ENCODE measurements at places on chromosomes 4 and X. TPM values are rescaled to one million over a fixed set of nuclear protein-coding genes. Genes with fewer than 3 reads are reported as not detected.

DACH2 gene
- 0.09 TPM for polyA plus RNA-seq

KDR gene
- 4.4 TPM for polyA plus RNA-seq

GNRHR gene
- polyA plus RNA-seq: not detected

ASB9 gene
- 3.3 TPM for polyA plus RNA-seq

RAB40A gene
- 0.48 TPM for polyA plus RNA-seq

CHST7 gene
- 2.6 TPM for polyA plus RNA-seq

PPARGC1A gene
- polyA plus RNA-seq: 3.1 TPM

CXCL6 gene
- 10.3 TPM for polyA plus RNA-seq

STK26 gene
- polyA plus RNA-seq: 48.1 TPM

DNA sequence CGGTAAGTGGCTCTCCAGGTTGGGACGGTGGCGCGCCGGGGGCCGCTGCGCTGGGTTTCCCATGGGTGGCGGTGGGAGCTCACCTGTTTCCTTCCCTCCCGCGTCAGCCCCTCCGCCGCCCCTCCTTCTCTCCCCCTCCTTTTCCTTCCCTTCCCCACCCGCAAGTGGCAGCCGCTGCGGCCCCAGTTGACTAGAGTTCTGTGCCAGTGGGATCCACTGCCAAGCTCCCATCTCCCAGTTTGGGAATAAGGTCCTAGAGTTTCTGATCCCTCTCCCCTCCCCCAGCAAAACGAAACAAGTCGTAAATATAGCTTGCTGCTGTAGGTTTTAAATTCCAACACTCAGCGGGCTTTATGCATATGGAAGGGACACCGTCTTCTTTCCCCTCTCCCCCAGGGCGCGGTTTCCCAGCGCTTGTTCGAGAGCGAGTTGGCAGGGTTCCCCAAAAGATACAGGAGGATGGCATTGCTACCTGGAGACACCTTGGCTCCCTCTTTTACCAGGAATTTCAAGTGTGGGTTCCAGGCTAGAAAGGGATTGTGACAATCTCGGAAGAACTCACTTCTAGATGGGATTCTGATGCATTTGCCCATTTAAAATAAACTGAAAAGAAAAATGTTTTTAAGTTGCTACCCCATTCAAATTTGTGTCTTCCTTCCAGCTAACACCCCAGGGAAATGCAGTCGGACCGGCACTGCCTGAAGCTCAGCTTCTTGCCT is 1.2 kb downstream of the TLL1 start:
- no peak for DNase-seq

- DNase-seq: no peak
Observed at GRCh38 chr4:184514121-184514988, 40.0 kb upstream of the IRF2 start.

DNA sequence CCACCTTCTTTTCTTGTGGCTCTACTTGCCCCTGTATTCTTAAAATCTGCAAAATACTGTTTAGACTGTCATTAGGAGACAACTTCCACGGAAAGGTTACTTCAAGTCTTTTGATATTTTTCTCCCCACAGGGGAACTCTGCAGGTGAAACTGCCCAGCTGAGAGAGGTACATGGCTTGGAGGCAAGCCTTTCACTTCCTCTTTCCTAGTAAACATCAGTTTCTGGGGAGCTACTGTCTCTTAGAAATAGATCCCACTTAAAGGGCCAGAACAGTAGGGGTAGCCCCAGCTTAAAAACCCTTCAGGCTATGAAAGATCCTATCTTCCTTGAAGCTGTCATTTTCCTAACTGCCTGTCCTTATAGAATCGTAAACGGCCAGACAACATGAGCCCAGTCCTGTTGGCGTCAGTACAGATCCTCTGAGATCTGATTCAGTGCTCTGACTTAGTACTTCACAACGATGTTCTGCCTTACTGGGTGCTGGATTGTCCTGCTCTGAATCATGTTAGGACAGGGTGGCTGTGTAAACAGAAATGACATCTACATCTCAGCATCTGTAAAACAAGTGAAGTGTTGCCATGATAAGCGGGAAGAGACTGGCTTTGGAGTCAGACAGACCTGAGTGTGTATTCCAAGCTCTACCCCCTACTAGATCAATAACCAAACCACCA is 102.1 kb downstream of the ITIH6 start:
- DNase-seq: no peak

GRCh38 chr4:115515772-115516171 is 402.4 kb upstream of the NDST4 start:
- DNase-seq: peak; percentile 2

- peak; percentile 50 for DNase-seq
Observed at GRCh38 chr4:128709268-128709667, 100.2 kb upstream of the JADE1 start.

DNA sequence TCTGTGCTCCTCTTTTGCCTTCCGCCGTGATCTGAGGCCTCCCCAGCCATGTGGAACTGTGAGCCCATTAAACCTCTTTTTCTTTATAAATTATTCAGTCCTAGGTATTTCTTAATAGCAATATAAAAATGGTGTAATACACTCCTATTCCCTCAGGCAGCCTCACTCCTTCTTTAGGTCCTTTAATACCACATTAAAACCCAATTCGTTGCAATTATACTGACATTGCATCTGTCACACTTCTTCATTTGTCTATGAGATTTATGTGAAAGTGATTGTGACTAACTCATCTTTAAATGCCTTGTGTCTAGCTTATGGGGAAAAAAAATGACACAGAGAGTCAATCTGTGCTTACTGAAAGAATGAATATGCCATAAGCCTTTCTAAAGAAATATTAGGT is 1035.2 kb upstream of the SLIT2 start:
- no peak for DNase-seq

DNA sequence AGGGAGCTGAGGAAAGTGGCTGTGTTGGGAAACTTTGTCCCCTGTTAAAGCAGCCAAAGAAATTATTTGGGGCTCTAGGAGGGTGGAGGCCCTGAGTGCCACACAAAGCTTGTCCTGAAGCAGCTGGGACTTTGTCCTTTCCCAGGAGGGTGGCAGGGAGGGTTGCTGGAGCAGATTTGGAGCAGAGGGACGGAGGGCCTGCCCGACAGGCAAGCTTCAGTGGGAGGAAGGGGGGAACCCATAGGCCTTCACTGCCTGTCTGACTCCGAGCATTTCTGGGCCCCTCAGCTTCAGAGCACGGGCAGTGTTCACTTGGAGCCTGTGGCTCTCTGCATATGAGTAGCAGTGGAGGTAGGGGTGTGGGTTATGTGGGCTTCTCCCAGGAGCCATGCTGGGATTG is 7.2 kb upstream of the CNGA2 start:
- DNase-seq: no peak

GRCh38 chrX:144916785-144917184 is 330.5 kb upstream of the SPANXN1 start:
- no peak for DNase-seq

- DNase-seq: no peak
Observed at GRCh38 chr4:80213117-80213815, 16.0 kb downstream of the PRDM8 start.

DNA sequence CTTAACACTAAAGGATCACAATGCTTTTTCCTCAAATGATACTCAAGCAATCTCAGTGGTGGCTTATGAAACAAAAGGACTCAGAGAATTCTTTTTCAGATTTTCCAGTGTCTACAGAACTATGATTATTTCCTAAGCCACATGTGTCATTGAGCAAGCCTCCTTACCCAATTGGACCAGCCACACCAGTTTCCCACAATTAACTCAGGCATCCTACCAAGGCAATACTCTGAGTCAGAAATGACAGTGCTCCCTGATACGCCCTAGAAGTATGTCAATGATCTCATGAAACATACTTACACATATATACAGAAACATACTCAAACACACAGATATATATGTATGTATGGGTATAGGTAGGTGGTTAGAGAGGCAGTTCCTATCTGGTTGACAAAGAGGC is 4.8 kb downstream of the ADAMTS3 start:
- no peak for DNase-seq

DNA sequence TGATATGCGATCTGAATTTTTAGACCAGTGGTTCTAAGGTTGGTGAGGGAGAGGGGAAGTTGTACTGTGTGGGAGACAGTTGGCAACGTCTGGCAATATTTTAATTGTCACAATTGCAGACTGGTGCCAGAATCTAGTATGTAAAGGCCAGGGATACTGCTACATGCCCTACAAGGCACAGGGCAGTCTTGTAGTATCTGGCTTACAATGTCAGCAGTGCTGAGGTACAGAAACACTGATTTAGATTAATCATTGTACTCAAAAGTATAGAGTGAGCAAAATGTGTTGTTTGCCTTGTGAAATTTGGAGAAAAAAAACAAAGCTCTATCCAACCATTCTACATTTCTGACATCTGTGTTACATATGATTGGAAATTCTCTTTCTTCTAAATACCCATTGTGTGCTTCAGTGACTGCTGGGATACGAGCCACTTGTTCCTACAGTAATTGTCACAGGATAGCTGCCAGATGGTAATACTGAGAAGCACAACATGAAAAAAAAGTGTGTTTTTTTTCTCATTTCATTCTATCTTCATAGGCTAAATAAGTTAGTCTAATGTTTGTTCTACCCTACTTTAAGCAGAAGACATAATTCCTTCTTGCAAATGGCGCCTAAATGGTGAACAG is 526.7 kb upstream of the AGA start:
- DNase-seq: no peak

- no peak for DNase-seq
Observed at GRCh38 chr4:52880994-52881393, 18.9 kb downstream of the RASL11B start.

GRCh38 chr4:6887591-6888371 is 21.8 kb upstream of the TBC1D14 start:
- no peak for DNase-seq

DNA sequence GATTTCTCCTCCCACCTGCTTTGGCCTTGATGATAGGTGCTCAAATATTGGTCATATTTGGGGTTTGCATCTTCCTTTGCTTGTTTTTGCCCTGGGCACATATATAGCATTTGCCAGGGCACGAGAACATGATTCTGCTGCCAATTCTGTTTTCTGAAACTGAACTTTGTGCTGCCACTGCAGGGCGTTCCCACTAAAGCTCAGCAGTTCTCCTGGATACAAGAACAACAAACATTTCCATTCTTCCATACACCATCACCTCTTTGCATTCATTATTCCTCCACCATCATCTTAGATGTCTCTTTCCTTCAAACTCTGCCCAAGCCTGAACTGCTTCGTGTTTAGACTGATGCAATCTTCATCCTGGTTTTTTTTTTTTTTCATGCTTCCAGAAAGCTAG is 36.3 kb upstream of the GATB start:
- no peak for DNase-seq

DNA sequence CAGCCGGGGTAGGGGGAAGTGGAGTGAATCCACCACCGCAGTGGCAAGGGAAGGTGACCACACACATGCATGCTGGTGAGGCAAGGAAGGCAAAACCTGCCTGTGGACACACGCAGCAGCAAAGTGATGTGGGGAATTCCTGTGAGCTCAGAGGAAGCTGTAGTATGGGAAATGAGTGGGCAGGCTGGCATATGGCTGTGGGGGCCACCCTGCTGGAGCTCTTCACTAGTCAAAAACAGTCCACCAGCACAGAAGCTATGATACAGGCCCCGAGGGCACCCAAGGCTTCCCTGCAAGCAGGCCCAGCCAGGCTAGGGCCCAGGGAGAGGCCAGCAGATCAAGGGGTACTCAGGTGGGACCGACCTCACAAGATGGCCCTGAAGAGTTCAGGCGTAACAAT is 239.1 kb downstream of the CHM start:
- DNase-seq: no peak

DNA sequence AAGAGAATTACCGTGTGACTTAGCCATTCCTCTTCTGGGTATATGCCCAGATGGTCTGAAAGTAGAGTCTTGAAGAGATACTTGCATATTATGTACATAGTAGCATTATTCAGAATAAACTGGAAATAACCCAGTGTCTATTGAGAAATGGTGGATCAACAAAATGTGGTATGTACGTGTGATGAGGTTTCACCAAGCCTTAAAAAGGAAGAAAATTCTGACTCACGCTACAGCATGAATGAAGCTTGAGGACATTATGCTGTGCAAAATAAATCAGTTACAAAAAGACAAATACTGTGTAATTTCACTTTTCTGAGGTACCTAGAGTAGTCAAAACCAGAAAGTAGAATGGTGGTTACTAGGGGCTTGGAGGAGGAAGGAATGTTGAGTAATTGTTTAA is 37.3 kb downstream of the GBA3 start:
- no peak for DNase-seq

DNA sequence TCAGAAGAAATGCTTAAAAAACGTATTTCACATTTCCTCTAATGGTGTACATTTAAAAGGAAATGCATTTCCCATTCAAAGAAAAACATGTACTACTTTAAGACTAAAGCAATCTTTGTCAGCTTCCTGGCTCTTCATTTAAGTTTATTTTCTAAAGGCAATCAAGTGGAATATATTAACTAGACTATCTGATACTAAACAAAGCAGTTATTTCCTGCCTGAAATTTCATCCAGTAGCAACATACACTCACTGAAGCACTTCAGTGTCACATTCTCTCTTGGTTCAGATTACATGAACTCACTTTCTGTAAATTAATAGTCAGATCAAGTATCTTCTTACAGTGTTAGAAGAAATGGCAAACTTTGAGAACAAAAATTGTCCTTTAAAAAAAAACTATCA is 42.5 kb downstream of the LRBA start:
- no peak for DNase-seq

GRCh38 chrX:10926891-10927290 is 184.2 kb upstream of the HCCS start:
- DNase-seq: no peak

DNA sequence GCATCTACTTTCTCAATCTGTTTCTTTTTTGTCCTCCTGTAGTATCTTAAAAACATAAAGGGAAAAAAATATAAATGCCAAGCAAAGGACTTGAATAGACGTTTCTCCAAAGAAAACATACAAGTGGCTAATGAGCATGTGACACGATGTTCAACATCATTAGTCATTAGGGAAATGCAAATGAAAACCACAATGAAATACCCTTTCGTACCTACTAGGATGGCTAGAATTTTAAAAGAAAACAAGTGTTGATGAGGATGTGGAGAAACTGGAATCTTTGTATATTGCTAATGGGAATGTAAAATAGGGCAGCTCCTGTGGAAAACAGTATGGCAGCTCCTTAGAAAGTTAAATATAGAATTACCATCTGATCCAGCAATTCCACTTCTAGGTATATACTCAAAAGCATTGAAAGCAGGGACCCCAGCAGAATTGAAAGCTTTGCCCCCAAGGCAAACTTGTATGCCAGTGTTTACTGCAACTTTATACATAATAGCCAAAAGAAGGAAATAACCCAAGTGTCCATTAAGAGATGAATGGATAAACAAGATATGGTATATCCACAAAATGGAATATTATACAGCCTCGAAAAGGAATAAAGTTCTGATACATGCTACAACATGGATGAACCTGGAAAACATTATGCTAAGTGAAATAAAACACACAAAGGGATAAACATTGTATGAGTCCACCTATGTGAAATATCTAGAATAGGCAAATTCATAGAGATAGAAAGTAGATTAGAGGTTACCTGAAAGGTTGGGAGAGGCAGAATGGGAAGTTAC is 138.3 kb downstream of the SH3KBP1 start:
- DNase-seq: no peak

GRCh38 chr4:112145326-112145789 is at the start of gene FAM241A:
Gene FAM241A, plus strand, starts transcription at chr4:112145454. Its CDS starts 127 bp downstream, at chr4:112145581.
- peak; percentile 67 for DNase-seq

- DNase-seq: no peak
Observed at GRCh38 chr4:80678413-80678812, 342.9 kb downstream of the CFAP299 start.

GRCh38 chrX:40054793-40055192 is 43.0 kb downstream of the BCOR start:
- DNase-seq: no peak

- DNase-seq: peak; percentile 22
Observed at GRCh38 chrX:43349363-43349762, 306.7 kb upstream of the MAOA start.

GRCh38 chrX:111052478-111052877 is 43.5 kb upstream of the PAK3 start:
- DNase-seq: no peak

Data from thymus (tissue), 14 donors.